CD8-positive, alpha-beta T cell (primary cell): ENCODE measurements at places on chromosomes 13 and 19.

- no peak for DNase-seq
These were observed 75.0 kb upstream of the OXGR1 start for GRCh38 chr13:97069050-97069815.

DNA sequence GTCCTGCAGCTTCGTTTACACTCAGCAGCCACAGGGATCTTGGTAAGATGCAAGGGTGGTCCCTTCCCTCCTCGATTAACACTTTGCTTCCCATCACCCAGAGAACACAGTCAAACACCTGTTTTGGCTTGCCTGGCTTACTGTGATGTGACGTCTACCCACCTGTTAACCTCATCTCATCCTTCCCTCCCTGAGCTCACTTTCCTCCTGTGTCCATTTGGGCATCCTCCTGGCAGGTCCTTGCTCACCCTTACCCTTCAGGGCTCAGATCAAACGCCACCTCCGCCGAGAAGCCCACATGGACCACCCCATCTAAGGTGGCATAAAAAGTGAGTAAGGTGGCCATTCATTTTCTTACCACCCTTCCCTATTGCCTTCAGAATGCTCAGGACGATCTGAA is 9.2 kb downstream of the FIZ1 start:
- no peak for DNase-seq

- DNase-seq: no peak
These were observed 8.8 kb downstream of the S1PR2 start for GRCh38 chr19:10222201-10222890.

DNA sequence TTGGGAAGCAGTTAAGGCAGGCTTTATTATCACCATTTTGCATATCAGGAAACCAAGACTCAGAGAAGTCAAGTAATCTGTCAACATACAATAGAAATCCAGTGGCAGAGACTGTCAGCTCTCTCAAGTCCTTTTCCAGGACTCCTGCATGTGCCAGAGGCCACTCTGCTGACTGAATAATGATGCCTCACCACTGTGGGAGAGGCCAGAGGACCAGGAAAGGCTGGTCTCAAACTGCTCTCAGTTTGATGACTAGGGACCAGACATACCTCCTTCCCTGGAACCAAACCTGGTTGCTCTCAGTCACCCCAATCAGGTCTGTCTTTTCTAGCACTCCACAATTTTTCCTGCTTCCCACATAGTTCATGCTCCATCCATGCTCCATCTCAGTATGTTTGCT is 8.0 kb downstream of the RNASEH2B start:
- no peak for DNase-seq

DNA sequence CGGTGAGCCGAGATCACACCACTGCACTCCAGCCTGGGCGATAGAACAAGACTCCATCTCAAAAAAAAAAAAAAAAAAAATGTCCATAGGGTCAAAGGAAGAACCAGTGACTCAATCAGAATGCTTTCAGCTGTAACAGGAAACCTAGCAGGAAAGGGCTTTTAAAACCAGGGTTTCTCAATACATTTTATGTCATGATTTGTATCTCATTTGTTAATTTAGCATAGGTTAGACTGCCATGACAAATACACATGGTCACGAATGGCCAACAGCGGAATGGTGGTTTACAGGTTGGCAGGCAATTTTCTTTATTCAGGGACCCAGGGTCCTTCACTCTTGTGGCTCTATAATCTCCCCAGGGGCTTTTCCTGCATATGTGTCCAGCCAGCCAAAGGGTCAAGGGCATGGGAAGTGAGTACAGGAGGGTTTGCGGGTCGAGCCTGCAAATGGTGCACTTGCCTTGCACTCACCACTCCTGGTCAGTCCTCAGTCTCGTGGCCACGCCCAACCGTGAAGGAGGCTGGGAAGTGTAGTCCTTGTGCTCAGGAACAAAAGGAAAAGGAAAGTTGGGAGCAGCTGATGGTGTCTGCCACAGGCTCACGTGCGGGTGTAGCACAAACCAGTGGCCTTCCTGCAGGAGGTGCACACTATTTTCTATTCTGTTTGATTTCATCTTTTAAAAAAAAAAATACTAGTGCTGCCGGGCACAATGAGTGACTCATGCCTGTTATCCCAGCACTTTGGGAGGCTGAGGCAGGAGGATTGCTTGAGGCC is 14.8 kb downstream of the DHX34 start:
- no peak for DNase-seq

DNA sequence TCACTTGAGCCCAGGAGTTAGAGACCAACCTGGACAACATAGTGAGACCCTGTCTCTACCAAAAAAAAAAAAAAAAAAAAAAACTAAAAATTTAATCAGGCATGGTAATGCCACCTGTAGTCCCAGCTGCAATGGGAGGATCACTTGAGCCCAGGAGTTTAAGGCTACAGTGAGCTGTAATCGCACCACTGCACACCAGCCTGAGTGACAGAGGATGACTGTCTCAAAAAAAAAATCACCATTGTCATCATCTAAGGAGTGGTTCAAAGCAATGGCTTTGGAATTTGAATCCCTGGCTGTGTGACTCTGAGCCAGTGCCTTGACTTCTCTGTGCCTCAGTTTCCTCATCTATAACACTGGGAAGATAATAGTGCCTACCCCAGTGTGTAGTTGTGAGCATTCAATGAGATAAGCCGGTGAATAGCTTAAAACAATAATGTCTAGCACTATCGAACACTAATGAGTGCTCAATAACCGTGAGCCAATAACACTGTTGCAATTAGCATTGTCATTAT is 11.5 kb downstream of the IGSF23 start:
- DNase-seq: no peak
